Activated gamma-delta T cell (primary cell): ENCODE measurements at places on chromosomes 12 and 14.

DNA sequence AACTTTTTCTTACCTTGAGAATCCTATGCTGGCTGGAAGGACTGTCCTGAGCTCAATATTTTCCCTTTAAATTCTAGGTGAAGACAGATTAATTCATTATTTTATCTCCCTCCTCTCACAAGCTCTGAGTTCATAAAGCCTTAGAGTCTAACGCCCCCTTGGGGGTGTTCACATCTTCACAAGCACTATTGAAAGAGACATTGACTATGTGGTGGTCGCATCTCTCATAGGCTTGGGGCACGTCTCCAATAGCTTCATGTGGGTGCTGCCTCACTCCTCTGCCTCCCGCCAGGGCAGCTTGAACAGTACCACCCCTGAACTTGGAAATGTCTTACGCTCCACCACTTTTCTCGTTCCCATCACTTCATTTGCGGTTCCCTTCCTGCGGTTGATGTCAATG lies 106.2 kb downstream of the UNC79 start:
- DNase-seq: no peak

DNA sequence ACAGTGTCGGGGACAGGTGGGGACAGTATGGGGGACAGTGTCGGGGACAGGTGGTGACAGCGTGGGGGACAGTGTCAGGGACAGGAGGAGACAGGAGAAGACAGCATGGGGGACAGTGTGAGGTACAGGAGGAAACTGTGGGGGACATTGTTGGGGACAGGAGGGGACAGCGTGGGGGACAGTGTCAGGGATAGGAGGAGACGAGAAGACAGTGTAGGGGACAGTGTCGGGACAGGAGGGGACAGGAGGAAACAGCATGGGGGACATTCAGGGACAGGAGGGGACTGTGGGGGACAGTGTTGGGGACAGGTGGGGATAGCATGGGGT lies 139.5 kb downstream of the TMEM121 start:
- no peak for DNase-seq

DNA sequence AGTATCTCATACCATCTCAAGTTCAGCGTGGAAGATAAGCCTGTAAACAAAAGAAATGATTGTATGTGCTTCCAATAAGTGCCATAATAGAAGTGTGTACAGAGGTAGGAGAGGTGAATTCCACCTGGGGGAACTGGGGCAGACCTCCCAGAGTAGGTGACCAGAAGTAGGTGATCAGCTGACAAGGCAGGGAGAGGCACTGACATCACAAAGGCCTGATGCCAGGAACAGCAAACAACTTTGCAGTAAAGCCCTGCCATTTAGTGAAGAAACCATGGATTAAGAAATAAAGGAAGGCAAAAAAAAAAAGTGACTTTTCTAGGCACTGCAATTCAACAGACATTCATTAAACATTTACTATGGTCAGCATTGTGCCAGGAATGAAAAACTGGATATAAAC lies 31.1 kb downstream of the NR1H4 start:
- DNase-seq: no peak

DNA sequence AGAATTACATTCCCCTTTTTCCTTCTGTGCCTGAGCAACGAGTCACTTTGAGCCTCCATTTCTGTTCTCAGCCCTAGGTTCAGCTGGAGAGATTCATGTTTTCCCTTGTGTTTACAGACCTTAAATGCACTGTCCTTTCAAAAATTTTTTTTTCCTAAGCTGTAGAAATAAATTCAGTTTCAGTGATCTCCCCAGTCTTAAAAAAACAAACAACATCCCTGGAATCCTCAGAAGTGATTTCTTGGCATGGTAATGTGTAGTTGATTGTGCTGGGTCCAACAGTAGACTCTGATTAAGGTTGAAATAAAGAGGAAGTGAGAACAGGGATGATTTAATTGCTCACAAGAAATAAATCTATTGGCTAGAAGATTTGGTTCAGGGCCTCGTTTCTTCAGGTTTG lies 89.3 kb downstream of the NTN4 start:
- no peak for DNase-seq

DNA sequence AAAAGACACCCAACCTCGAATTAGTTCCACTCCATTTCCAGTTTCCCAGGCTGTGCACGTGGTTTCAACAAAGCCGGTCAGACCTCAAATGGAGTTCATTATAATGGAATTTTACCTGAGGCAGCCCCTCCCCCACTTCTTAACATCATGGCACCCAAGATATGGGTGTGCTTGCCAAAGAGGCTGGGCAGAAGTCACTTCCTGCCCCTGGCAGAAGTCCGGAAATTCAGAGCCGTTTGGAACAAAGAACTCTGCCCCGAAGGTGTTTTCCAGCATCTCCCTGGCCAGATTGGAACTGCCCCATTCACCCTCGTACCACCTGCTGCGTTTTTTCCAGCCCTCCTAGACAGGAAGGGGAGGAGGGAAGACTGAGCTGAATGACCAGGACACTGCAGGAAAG lies 8.2 kb downstream of the VDR start:
- no peak for DNase-seq

GRCh38 chr12:3102771-3103410 lies 25.7 kb downstream of the TSPAN9 start:
- no peak for DNase-seq

GRCh38 chr12:31715283-31715825 lies 13.5 kb downstream of the AMN1 start:
- DNase-seq: no peak

DNA sequence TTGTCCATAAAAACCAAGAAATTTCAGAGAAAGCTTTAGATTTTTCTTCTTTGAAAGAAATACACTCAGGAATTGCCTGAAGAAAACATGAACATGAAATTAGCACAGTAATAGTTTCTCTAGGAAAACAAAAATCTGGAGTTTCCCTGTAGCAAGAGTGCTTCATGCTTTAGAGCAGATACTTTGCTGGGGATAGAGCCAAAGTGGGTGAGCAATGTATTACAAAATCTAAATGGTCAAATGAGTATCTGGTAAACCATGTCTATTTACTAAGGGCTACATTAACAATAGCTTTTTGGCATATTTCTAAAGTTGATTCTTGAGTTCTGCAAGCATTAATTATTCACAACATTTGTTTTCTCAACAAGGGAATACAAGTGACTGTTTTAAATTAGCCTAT lies 26.2 kb downstream of the AVPR1A start:
- no peak for DNase-seq

- DNase-seq: no peak
Observed at GRCh38 chr14:102487204-102487577, 22.4 kb downstream of the ANKRD9 start.

DNA sequence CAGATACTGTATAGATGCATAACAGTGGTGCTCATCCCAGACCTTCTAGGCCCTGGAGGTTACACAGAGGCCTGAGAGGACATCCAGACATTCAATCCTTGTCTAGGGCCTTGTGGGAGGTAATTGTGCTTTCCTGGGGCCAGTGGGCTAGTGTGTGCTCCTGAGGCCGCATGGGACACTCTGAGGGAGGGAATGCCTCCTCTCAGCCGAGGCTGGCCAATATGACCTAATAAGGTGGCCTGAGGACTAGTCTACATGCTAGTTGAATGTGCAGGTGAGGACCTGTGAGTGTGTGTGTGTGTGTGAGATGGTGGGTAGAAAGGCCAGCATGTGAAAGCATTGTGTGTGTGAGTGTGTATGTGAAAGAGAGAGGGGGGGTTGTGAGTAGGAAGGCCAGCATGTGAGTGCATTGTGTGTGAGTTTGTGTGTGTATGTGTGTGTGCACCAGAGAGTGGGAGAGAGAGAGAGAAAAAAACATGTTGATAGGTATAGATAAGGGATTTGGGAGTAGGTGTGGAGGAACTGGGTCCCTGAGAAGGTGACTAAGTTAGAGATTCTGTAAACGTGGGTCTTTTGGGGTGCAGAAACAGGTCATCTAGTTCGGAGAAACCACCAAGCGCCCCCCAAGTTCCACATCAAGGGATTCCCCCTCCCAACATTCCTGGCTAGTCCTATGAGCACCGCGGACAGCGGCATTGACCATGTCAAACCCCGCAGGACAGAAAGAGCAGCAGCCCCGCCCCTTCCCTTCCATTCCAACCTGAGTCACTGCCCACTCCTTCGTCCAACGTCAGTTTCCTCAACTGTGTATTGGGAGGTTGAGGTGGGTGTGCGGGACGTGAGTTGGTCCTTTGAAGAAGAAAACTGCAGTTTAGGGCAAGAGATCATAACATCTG lies 9.7 kb upstream of the KRT81 start:
- no peak for DNase-seq

GRCh38 chr12:6266971-6267721 lies 43.3 kb upstream of the PLEKHG6 start:
- no peak for DNase-seq

DNA sequence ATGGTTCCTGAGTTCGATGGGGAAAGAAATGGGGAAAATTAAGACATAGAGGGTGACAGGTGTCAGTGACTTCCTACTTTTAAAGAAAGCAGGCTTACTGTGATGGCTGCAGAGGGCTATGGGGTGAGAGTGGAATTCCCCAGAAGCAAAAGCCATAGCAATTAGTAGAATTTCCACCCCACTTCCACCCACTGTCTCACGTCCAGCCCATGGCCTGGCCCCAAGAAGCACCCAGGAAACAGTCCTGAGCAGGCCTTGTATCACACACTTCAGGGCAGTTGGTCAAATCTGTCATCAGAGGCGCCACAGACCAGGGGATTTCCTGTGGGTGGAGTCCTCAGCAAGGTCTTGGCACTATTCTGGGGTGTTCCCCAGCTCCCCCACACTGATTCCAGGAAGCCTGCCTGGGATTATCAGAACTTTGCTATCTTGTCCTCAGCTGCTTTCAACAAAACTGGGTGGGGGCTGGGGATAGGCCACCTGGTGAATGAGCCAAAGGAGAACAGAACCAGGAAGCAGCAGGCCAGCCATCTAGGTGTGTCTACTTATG lies 120.1 kb upstream of the CCND2 start:
- DNase-seq: no peak

DNA sequence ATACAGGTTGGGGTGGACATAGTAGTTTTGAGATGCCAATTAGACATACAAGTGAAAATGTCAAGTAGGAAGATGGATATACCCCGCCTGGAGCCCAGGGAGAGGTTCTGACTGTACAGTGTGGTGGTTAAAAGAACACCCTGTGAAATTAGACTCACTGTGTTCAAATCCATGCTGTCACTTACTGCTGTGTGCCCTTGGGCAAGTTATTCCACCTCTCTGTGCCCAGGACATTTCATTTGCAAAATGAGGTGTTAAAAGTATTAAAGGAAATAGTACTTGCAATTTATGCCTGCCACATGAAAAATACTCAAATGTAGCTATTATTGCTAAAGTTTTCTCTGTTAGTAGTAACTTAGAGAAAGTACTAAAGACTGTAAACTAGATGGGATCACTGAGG lies 18.5 kb downstream of the GALNT4 start:
- DNase-seq: no peak

- DNase-seq: no peak
Observed at GRCh38 chr12:56337753-56338251, 882 bp upstream of the IL23A start.

GRCh38 chr12:123805173-123805572 lies 43.1 kb downstream of the DNAH10 start:
- DNase-seq: no peak

DNA sequence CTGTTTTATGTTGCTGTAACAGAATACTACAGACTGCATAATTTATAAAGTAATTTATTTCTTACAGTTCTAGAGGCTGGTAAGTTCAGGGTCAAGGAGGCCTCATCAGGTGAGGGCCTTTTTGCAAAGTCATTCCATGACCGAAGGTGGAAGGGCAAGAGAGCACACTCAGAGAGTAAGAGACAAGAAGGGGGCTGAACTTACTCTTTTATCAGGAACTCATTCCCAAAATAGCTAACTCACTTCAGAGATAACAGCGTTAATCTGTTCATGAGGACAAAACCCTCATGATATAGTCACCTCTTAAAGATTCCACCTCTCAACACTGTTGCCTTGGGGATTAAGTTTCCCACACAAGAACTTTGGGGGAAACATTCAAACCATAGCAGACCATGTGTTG lies 51.5 kb upstream of the RNU6-7 start:
- DNase-seq: no peak

GRCh38 chr12:18799561-18799960 lies 61.6 kb downstream of the CAPZA3 start:
- no peak for DNase-seq

DNA sequence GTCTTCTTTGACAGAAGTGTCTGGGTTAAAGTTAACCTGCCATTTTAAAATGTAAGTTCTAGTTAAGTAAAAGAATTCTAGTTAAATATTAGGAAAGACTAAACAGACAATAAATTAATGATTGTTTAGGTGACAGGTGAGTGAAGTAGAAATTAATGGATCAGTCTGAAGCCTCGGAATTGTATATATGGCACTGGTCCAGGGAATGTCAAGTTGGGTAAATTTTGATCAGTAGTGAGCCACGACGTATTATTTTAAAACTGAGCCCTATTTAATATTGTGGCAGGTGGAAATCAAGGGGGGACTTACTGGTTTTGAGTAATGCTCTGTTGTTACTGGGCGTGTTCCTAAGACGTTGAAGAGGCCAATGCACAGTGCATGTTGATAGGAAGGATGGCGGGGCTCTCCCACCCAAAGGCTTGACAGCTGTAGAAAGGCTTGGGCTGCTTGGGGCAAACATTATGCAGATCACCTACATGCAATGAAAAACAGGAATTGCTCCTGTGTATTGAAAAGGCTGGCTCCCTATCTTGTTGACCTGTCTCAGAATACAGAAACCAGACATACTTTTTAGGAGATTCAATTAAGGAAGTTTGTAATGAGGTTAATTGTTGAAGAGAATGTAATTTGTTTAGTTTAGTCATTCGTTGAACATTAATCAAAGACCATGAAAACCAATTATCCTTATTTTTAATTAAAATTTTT lies 5.9 kb upstream of the PPFIBP1 start:
- DNase-seq: no peak

DNA sequence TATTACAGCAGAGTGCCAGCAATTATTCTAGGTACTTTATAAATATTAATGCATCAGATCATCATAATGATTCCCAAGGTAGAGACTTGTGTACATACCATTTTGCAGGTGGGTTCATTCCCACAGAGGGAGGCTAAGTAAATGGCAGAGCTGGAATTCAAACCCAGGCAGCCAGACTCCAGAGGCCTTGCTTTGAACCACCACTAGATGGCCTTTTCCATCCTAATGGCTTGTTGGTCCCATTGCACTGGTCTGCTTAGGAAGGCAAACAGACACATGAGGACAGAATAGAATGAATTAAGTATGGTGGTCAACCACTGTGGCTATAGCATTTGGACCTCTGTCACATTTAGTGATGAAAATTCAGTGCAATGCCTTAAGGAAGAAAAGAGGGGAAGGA lies 158.7 kb downstream of the METTL25 start:
- DNase-seq: no peak

- no peak for DNase-seq
Observed at GRCh38 chr12:94187361-94187760, 39.0 kb downstream of the PLXNC1 start.
